ENCODE measurements at places on chromosomes 5 and 9. TPM values are rescaled to one million over a fixed set of nuclear protein-coding genes. Genes with fewer than 3 reads are reported as not detected.

DNA sequence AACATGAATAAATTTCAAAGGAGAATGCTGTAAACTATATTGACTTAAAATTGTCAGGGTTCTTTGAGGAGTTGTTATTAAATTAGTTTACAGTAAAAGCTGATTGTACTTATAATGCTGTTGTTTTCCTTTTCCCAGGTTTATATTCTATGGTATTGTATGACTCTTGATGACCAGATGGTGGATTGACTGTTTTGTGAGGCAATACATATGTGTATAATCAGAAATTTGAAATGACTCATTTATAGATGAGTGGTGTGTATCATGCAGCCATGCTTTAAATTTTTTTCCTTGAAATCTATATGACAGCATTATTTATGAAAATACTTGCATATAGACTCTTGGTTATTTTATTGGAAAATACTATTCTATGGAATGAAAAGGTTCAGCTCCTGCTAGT is 195.3 kb downstream of the CNTLN start:
- DNase-seq, result no peak
- no peaks in the 10 kb centered on the region for H3K27me3 ChIP-seq
- H3K27ac ChIP-seq, result no peak overlapping the region

- H3K36me3 ChIP-seq, result no peaks in the 10 kb centered on the region
- DNase-seq, result peak; percentile 75
- no peaks in the 10 kb centered on the region for H3K27me3 ChIP-seq
- peak overlapping the region; percentile 39 for H3K27ac ChIP-seq
- no peak overlapping the region for H3K4me3 ChIP-seq
Measured at GRCh38 chr9:134698587-134699342, 57.2 kb downstream of the COL5A1 start.

- no peaks in the 10 kb centered on the region for H3K4me1 ChIP-seq
- no peak for DNase-seq
- no peak overlapping the region for H3K27ac ChIP-seq
- no peaks in the 10 kb centered on the region for H3K27me3 ChIP-seq
- no peak overlapping the region for H3K4me3 ChIP-seq
Measured at GRCh38 chr5:111627862-111628261, 115.5 kb upstream of the STARD4 start.

- no peak overlapping the region for H3K4me3 ChIP-seq
- no peaks in the 10 kb centered on the region for H3K27me3 ChIP-seq
- no peaks in the 10 kb centered on the region for H3K4me1 ChIP-seq
- peak; percentile 62 for DNase-seq
- no peaks in the 10 kb centered on the region for H3K36me3 ChIP-seq
Measured at GRCh38 chr9:70113403-70114022, 69.9 kb downstream of the MAMDC2 start.

- H3K4me1 ChIP-seq, result no peaks in the 10 kb centered on the region
- H3K27ac ChIP-seq, result no peak overlapping the region
- H3K27me3 ChIP-seq, result no peaks in the 10 kb centered on the region
- DNase-seq, result no peak
- no peak overlapping the region for H3K4me3 ChIP-seq
Measured at GRCh38 chr5:10745133-10745532, 15.9 kb downstream of the DAP start.

- no peaks in the 10 kb centered on the region for H3K27me3 ChIP-seq
- no peak overlapping the region for H3K27ac ChIP-seq
- DNase-seq, result no peak
- no peaks in the 10 kb centered on the region for H3K4me1 ChIP-seq
- no peak overlapping the region for H3K4me3 ChIP-seq
Measured at GRCh38 chr9:101369884-101370531, 14.8 kb downstream of the BAAT start.

Gene OR1J2
- not detected for total RNA-seq

Gene DDX4
- total RNA-seq, result not detected

All from uterus (tissue), 4 donors.